SJSA1 (cell line): ENCODE measurements at places on chromosomes 11 and 22.

DNA sequence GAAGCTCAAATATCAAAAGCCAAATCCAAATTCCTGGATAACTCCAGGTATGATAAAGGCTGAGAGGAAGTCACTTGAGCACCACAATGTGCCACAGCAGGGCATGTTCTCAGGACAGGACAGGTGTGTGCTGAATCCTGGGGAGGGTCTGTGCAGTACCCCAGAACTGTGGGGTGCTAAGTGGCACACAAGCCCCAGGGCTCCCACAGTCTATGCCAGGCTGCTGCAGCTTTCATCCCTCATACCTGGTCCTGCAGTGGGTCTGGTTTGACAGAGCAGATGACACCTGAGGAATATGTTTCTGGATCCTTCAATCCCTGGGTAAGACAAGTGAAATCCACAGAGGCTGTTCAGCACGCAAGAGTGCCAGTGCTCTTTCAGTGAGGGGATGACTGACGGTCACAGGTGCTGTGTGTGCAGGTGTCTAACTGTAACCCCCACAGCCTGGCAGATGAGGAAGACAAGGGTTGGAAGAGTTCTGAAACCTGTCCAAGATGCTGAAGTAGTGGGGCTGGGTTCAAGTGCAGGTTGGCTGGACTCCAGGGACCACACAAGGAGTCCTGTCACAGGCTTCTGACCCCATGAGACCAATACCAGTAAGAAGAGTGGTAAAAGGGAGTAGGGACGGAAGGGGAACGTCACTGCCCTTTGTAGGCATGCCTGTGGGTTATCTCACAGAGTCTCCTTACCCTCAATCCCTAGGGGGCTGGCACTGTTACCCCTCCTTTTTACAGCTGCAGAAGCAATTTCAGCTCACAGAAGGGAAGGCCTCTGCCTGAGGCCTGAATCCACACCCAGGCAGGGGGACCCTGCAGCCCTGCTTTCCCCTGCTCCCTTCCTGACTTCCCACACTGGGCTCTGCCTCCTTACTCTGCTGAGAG is 14.1 kb downstream of the SERPIND1 start:
- no peak for DNase-seq

GRCh38 chr11:3153291-3153861 is 11.7 kb downstream of the OSBPL5 start:
- DNase-seq: peak; percentile 92

DNA sequence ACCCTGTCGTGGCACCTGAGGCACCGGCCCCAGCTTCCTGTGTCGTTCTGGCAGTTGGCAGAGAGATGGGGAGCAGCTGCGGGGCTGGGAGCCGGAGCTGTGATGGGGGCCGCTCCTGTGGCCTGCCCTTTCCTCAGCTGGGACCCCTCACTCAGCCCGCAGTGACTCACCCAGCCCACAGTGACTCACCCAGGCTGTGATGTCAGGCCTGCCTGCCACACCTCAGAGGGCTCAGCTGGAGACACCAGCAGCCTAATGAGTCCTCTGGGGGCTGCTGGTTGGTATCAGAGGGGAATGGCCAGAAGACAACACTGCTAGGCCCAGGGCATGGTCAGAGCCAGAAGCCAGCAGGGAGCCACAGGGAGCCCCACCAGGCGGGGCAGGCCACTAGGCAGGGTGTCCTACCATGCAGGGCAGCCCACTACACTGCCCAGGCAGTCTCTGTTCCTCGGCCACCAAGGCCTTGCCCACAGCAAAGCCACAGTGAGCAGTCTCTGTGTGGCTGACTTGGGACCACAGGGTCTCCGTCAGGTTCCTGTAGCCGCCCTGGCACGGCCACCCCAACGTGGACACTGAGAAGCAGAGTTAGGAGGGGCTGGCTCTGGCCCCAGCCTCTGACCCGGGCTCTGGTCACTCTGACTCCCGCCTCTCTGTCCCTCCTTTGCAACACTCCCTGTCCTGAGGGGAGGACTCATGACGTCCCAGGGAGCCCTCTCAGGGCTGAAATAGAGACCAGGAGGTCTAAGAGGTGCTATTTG is 4.2 kb upstream of the FXYD2 start:
- peak; percentile 6 for DNase-seq

- no peak for DNase-seq
Observed at GRCh38 chr11:119031912-119032280, 1.2 kb upstream of the SLC37A4 start.

DNA sequence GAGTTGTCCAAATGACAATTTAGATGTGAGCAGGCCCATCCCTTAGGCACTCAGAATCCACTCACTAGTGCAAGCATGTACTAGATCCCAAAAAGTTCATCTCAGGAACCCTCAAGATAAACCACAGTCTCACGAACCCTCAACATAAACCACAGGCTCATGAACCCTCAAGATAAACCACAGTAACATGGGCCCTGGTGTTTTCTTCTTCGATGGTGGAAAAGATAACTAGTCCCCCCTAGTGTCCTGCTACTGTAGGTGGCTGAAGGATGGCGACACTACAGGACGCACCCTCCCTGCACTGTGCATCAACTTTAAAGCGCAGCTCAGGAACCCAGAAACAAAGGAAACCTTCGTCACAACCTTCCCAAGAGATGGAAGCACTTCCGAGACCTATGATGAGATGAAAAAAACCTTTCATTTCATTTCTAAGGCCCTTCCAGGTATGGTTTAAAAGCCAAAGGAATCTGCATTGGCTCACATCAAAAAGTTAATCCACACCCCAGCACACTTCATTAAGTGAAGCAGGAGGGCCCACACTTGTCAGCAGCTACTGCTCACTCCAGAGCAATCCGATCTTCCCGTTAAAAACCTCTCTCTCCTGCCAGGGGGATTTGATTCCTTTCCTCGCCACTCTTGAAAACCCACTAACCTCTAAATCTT is 2.4 kb downstream of the LARGE1 start:
- DNase-seq: peak; percentile 35

- DNase-seq: no peak
Observed at GRCh38 chr22:21939461-21939913, 13.2 kb downstream of the PPM1F start.

GRCh38 chr11:131178020-131178419 is 192.4 kb upstream of the NTM start:
- no peak for DNase-seq

DNA sequence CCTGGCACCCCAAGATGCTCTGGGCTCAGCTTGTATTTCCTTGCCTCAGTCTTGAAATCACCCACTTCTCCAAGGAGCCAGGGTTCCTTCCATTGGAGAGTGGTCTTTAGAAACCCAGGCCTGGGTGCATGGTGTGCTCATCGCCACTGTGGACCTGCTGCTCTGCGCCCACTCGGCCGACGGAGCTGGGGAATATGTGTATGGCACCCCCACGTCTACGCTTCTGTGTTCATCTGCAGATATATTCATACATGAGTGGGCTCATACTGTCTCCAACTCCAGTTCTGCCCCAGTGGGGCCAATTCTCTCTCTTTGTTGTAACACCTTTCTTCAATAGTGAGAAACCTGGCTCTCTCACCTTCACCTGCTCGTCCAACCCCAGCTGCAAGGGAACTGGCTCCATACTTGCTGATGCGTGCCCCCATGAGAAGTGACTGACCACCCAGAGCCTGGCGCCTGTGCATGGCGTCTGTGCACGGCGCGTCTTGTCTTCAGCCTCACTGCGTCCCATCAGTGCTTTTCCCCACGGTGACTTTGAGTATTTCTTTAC is 39.8 kb downstream of the KCNQ1 start:
- no peak for DNase-seq

DNA sequence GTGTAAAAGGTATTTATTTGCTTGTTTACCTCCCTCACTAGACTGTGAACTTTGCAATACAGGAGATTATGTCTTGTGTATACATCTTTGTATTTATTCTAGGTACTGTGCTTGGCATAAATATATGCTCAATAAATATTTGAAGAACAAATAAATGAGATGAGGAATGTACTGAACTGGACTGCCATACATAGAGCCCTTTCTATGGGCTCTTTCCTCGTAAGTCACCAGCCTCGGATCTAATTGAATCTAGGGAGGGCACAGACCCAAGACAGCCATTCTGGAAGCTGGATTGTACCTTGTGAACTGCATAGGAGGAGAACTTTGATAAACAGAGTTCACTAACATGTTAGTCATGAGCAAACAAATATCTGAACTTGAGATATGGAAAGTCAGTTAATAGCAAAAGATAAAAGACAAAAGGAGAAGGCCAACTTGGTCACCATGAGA is 503.9 kb downstream of the INSC start:
- no peak for DNase-seq

- no peak for DNase-seq
Observed at GRCh38 chr22:32317524-32317923, 40.1 kb upstream of the RFPL3 start.

DNA sequence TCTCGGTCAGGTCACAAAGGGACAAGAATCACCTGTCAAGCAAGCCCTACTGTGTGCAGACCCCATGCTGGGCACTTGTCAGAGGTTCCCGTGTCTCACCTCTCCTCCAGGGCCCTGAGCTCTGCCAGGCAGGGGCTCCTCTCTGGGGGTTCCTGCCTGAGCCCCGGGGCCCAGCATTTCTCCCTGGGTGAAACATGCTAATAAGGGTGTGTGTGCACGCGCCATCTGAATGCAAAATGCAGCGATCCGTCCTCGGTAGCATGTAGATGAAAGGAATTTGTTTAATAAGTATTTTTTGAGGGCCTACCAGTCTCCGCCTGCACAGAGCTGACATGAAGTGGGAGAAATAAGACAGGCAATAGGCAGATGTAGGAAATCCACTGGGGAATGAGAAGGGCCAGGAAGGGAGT is 5.8 kb downstream of the ELFN2 start:
- no peak for DNase-seq

DNA sequence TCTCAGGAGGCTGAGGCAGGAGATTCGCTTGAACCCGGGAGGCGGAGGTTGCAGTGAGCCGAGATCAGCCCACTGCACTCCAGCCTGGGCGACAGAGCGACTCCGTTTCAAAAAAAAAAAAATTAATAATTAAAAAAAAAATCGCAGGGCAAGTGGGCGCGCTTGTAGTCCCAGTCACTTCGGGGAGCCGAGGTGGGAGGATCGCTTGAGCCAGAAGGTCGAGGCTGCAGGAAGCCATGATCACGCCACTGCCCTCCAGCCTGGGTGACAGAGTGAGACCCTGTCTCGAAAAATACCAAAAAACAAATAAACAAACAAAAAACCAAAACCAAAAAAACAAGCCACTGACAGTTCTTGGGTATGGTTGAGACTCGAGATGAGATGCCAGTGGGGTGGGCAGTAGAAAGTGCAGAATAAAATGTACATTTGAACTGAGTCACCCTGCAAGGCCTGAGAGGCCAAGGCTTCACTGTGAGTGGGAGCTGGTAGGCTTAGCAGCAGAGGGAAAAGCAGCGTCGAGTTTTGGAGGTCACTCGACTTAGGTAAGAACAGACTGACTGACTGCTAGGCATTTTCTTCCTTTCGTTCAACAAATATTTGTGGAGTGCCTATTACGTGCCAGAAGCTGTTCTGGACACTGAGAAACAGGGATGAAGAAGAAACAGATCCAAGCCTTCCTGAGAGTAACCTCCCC is 635 bp upstream of the LDHA start:
- no peak for DNase-seq

- DNase-seq: no peak
Observed at GRCh38 chr11:125167954-125168835, 3.6 kb downstream of the PKNOX2 start.

DNA sequence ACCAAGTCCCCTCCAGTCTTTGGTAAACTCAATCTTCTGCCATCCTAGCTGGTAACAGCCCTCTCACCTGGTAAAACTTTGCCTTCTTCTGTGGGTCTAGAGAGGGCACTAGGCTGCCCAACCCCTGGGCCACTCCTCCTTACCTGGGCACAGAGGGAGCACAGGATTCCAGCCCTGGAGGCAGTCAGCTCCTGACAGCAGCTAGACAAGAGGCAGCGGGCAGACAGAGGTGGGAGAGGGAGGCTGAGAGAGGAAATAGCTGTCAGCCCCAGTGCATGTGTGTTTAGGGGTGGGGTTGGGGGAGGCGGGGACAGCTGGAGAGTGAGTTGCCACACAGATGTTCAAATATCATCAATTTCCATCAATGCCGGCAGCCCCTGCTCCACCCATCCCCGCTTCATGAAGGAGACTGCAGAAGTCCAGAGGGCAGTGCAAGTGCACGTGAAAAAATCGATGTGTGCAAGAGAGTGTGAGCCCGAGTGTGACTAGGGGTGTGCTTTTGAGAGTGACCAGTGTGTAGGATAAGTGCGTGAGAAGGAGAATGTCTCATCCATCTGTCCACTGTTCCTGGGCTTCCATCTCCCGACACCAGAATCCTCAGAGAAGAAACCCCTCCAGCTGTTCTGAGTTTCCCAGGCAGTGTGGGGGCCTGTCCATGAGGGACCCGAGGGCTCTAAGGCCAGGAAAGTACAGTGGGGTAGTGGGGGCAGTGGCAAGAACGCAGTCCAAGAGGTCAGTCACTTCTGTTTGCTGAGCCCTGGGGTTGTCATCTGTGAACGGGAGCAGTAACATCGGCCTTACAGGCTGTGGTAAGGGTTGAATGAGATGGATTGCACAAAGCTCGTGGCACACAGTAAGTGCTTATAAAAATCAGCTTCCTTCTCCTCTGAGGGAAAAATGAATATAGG is at the start of gene PTGDR2:
PTGDR2 (minus strand) TSS at position 225 of the 908 bp plus-strand sequence. CDS start 2,228 bp downstream, outside the sequence.
- DNase-seq: no peak

GRCh38 chr11:113681711-113682413 is 24.2 kb downstream of the TMPRSS5 start:
- no peak for DNase-seq

GRCh38 chr11:61871158-61871597 is 20.2 kb downstream of the FADS3 start:
- peak; percentile 77 for DNase-seq

DNA sequence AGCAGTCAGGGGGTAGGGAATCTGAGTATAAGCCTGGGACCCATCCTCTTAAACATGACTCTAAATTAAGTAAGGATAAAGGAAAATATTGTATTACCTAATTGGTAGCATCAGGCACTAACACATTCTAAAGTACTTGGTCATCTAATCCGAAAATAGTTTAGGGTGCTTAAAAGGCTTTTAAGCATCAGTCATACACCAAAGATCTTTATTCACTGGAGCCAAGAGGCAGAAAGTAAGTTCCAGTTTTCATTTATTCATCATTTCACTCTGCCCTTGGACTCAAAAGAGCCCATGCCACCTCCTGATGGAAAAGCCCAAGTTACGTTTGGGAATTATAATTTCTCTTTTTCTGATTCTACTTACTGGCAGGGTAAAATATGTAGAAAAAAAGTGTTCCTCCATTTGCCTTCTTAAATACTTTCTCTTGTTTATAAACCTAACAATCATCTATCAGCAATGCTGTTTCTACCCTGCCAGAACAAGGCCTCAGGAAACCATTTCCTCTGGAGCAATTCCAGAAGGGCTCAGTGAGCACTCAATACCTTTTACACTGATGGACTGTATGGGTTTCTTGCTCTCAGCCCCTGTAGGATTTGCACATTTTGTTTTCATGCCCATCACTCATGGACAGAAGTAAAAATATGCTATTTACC is 120.1 kb upstream of the SLC5A12 start:
- no peak for DNase-seq

GRCh38 chr22:20566420-20567260 is 59.2 kb downstream of the MED15 start:
- DNase-seq: no peak

GRCh38 chr22:41899110-41899509 is 15.8 kb downstream of the SHISA8 start:
- DNase-seq: no peak
